Stimulated activated CD4-positive, alpha-beta T cell treated with anti-CD3 and anti-CD28 coated beads, Interleukin-15, amount 100 ng/mL, for 1 hour (primary cell): ENCODE measurements at places on chromosomes 11 and 22.

DNA sequence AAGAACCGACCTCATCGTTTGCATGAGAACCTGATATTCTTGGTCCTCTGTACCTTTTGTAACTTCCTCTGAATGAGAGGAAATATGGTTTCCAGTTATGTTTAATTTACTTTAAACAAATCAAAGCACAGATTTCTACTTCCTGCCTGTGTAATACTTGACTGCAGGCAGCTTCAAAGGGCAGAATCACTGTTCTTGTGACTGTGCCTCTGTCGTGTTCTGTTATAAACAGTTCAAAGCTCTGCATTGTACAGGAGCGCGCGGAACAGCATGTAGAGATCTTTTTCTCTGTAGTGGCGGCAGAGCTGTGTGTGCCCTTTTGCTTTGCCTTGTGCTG, 73.2 kb upstream of the CLDN5 start:
- DNase-seq, result no peak

GRCh38 chr11:68142441-68143309, 21.5 kb upstream of the CHKA start:
- DNase-seq, result no peak

GRCh38 chr11:43508511-43508918, 149.8 kb downstream of the TTC17 start:
- DNase-seq, result no peak

DNA sequence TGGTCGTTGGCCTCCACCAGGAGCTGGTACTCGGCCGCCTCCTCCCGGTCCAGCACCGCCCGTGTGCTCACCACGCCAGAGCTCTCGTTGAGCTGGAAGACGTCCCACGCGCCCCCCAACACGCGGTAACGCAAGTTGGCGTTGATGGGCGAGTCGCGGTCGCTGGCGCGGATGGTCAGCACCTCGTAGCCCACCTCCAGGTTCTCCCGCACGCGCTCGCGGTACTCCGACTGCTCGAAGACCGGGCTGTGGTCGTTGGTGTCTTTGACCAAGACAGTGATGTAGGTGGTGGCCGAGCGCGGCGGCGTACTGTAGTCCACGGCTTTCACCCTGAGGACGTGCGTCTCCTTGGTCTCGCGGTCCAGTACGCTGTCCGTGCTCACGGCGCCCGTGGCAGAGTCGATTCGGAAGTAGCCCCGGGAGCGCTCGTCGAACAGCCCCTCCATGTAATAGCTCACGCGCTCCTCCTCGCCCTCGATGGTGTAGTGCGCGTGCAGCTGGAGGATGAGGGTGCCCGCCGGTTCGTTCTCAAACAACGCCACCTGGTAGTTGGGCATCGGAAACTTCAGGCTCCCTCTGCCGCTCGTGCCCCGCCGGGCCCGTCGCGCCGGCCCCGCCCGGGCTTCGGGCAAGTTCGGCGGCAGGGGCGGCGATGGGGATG, 1.4 kb downstream of the CELSR1 start:
- DNase-seq, result no peak

DNA sequence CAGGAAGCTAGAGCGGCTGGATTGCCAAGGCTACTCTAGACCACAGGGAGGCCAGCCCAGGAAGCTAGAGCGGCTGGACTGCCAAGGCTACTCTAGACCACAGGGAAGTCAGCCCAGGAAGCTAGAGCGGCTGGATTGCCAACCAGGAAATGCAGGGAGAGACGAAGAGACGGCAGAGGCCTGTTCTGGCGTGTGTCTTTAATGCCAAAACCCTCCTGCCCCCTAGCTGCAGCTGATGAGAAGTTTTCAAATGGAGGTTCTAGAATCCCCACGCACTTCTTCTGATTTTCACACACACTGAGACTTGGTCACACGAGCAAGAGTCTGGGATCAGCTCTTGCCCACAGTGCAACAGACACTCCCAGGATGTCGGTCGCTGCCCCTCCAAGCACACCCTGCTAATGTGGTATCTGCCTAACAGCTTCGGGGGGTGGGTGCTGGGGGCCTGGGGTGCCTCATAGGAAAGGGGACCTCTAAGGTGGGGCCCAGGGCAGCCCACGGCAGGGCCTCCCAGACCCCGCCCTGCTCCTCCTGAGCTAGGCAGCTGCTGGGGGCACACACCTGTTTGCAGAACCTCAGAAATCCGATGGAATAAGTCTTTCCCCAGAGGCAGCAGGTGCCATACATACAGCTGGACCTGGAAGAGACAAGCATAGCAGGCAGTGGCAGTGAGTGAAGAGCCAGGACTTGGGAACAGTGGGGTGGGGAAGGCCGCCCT, 28.5 kb downstream of the MAFF start:
- no peak for DNase-seq
